MG63 (cell line): ENCODE measurements at places on chromosomes 16 and 17. TPM values are rescaled to one million over a fixed set of nuclear protein-coding genes. Genes with fewer than 3 reads are reported as not detected.

Gene SPIRE2
- 5.0 and 5.3 TPM in 2 replicates for total RNA-seq

- no peak for DNase-seq
These were observed 868 bp downstream of the MED13 start for GRCh38 chr17:62064029-62064790.

DNA sequence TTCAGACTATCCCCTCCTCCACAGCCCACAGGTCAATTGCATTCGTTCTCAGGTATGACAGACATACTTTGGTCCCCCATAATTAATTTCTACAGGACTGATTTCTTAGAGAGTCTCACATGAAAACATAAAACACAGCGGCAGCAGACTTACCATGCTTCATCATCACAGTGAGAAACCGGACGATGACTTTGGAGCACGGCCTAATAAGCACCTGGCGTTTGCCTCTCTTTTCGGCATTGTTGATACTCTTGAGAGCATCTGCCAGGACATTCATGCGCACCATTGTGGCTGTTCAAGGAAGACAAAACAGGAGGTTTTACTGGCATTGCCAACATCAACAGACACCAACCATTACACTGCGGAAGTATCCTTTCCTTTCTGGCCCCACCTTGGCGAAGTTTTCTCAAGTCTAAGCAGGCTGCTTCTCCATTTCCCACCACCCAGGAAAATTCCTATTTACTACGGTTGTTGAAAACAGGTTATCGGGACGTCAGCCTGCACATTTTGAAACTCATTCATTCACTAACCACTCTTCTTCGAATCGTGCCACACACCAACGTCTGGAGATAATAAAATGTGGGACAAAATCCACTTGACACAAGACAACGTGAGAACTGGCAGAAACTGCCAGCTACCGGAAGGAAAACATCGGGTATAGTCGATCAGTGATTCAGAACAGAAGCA lies 1.2 kb downstream of the RPS15A start:
- DNase-seq, result peak; percentile 44

- no peak for DNase-seq
These were observed 7.2 kb upstream of the LIMD2 start for GRCh38 chr17:63707151-63707550.
